ENCODE measurements at places on chromosomes 7 and 10.

DNA sequence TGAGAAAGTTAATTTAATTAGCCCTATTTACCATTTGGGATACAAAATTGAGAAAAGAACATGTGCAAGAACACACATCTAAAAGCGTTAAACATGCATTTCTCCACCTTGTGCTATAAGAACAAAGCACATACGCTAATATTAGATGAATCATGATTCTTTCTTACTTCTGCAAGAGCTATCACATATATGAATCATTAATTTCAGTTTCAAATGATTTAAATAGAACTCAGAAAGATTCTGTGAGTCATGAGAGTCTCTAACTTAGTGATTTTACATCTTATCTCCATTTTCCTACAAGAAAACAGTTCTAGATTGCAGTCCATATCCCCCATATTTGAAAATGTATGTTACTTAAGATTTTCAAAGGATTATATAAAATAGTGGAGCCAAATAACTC, 173.9 kb downstream of the RNLS start:
- DNase-seq: peak; percentile 29

DNA sequence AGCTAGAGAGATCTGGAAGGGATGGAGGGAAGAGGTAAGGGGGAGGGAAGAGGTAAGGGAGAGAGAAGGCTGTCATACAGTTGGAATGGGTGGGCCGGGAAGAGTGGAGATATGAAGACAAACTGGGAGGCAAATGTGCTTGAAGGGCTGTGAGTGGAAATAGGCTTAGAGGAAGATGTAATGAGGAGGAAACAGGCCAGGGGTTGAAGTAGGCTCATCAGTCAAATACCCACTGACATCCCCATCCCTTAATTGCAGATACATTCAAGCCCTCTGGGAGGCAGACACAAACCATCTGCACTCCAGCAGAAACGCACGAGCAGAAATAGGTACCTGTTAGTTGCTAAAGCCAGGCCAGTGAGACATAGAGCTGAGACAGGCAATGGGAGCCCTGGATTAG, 2.1 kb downstream of the SYNPO2L start:
- no peak for DNase-seq

- DNase-seq: peak; percentile 59
Observed at GRCh38 chr10:71694567-71694968, 25.0 kb downstream of the C10orf105 start.

DNA sequence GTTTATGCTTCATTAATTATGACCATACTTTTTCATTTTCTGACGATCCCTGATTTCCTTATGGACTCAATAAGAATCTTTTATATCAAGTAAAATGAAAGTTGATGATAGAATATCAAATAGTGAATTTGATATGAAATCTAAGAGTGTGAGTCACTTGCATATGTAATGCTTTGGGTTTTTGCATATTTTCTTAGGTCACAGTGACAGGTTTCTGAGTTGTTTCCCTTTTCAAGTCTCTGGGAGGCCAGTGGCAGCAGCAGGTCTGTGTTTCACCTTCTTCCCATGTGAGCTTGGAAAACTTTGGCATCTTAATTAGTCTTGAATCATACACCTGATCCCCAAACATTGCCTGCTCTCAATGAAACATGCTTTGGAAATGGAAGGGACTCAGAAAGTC, 34.7 kb upstream of the GJD4 start:
- DNase-seq: no peak

DNA sequence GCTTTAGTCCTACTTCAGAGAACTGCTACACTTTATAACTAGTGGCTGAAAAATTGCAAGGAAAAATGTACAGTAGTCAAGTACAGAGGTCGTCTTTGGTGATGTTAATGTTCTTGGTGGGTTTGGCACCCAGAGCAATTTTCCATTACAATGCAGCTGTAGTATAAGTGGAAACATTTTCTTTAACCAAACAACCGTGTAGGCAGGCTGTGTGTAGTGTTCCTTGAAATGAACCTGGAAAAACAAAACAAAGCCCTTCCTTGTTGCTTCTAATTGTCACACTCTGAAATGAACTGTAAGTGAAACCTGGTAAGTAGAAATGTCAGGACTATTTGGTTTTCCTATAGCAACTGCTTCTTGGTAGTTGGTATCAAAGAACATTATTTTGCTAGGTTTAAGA, 256.9 kb downstream of the MDFIC start:
- no peak for DNase-seq

DNA sequence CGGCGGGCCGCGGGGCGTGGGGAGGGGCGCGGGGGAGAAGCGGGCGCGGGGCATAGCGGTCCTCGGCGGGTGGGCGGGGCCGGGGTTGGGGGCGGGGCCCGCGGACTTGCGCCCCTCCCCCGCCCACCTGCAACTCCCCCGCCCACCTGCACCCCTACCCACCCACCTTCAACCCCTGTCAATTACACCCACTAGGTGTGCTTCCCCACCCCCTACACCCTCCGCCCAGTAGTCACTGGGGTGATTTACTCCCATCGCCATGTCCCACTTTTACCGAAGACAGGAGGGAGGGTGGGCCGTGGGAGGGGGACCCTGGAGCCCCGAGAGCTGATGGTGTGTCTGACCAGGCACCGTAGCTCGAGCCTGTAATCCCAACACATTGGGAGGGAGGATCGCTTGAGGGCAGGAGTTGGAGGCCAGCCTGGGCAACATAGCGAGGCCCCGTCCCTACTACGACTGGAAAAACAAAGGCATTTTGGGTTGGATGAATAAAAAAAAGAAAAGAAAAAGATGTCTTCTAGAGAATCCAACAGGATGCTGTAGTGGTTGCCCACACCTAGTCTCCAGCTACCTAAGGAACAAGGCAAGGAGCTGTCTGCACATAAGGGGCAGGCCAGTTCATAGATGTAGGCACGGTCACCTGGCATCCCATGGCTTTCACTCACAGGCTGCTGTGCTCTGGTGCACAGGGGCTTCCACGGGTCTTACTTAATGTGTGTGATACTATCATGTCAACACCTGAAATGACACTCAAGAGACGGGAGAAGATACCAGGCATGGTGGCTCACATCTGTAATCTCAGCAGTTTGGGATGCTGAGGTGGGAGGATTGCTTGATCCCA, 761 bp downstream of the KCTD7 start:
- DNase-seq: no peak

GRCh38 chr10:19979628-19980027, 163.4 kb downstream of the PLXDC2 start:
- DNase-seq: no peak
